Skeletal muscle cell (primary cell): ENCODE measurements at places on chromosomes 6 and 20.

- DNase-seq = no peak
Observed at GRCh38 chr20:61049684-61050083, 202.4 kb upstream of the CDH4 start.

DNA sequence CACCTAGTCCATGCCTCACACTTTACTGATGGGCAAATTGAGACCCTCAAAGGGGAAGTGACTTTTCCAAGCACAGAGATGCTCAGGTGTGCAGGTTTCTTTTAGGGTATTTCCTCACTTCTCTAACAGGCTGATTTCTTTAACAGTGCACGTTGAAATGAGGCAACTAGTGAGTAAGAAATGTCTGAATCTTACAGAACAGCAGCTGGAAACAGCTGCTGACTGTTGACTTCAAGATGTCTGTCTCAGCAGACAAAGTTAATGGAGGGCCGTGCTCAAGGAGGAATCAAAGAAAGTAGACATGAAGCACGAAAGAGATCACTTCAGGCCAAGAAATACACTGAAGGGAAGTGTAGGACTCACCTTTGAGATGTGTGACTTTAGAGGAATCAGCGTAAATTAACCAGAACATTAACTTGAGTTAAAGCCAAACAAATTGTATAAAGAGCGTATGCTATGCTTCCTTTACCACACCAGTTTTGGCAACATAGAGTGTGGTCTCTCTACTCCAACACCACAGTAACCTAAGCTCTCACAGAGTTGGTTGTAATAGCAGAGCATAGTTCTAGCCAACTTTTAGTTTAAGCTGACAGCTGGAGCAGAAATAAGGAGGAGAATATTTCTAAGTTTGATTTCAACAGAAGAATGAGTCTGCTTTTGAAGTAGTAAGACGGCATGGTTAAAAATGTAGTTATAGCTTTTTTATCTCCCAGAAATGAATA lies 60.9 kb downstream of the SAMD3 start:
- no peak for DNase-seq

DNA sequence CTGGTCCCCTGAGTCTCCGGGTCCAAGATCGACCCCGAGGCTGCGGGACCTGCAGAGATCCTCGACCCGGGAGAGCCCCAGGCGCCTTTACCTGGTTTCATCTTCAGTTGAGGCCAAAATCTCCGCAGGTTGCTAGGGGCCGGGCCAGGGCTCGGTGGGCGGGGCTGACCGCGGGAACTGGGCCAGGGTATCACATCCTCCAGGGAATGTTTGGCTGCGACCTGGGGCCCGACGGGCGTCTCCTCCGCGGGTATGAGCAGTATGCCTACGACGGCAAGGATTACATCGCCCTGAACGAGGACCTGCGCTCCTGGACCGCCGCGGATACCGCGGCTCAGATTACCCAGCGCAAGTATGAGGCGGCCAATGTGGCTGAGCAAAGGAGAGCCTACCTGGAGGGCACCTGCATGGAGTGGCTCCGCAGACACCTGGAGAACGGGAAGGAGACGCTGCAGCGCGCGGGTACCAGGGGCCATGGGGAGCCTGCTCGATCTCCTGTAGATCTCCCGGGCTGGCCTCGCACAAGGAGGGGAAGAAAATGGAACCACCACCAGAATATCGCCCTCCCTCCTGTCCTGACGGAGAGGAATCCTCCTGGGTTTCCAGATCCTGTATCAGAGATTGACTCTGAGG lies 53.8 kb upstream of the POLR1H start:
- no peak for DNase-seq

GRCh38 chr6:105616521-105616920 lies 213.6 kb upstream of the PREP start:
- DNase-seq = peak; percentile 76

- DNase-seq = no peak
Observed at GRCh38 chr20:51419646-51420045, 122.9 kb downstream of the NFATC2 start.

- no peak for DNase-seq
Observed at GRCh38 chr6:64270083-64270482, 634.5 kb downstream of the PHF3 start.

GRCh38 chr6:151690303-151690702 lies 117.2 kb upstream of the ESR1 start:
- no peak for DNase-seq

DNA sequence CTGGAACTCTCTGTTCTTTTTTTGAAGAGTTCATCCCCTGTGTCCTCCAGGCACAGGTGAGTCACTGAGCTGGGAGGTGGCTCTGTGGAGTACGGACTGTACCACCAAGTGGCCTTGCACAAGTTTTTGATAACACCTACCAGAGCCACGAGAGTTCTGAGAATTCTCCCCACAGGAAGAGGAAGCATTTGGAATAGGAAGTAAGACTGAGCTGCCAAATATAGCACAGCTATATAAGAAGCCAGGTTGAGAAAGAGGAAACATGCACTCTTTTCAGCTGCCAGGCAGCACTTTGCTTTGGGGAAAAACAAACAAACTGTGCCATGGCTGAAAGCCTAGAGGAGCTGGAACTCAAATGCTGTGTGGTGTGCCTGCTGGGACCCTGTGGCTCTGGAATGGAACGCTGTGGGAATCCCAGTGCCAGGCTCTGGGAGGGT lies 70.8 kb upstream of the RIPOR2 start:
- DNase-seq = peak; percentile 74
